MV-4-11 (cell line): ENCODE measurements at places on chromosomes 1 and 21.

- DNase-seq = no peak
Measured at GRCh38 chr1:47501069-47501468, 63.2 kb downstream of the FOXD2 start.

GRCh38 chr21:15051644-15052458, 12.9 kb downstream of the NRIP1 start:
- peak; percentile 33 for DNase-seq

- no peak for DNase-seq
Measured at GRCh38 chr1:63054184-63054583, 268.2 kb upstream of the FOXD3 start.

DNA sequence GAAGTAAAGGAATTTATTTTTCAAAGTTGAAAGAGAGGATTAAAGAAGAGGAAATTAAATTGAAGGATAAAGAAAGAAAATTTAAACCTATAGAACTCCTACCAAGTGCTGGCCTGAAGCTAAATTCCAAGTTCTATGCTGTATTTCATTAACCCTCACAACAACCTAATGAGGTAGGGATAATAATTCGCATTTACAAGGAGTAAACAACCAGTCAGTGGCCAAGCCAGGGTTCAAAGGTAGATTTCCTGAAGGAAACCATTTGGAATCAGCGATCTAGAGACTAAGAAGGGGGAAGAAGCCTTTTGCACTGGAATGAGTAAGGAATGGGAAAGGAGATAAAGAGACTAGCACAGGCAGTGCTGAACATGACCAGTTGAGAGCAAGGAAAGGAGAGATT, 265.8 kb upstream of the ST6GALNAC5 start:
- no peak for DNase-seq

DNA sequence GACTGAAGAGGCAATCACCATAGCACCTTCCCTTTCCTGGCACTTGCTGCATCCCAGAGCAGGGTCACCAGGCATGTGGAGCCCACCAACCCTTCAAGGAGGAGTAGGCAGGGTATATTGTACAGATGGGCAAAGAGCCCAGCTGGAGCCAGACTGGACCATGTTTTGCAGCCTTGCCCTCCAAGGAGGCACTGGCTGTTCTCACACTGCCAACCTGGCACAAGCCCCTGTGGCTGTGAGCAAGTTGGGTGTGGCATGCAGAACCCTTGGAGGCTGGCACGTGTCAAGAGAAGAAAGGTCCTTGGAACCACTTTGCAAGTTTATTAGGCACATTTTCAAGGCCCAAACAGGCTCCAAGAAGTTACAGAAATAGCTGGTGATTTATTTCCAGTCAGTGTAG, 146.4 kb downstream of the FOXD2 start:
- no peak for DNase-seq

GRCh38 chr1:207499573-207499972, 3.6 kb downstream of the CR1 start:
- DNase-seq = peak; percentile 54

DNA sequence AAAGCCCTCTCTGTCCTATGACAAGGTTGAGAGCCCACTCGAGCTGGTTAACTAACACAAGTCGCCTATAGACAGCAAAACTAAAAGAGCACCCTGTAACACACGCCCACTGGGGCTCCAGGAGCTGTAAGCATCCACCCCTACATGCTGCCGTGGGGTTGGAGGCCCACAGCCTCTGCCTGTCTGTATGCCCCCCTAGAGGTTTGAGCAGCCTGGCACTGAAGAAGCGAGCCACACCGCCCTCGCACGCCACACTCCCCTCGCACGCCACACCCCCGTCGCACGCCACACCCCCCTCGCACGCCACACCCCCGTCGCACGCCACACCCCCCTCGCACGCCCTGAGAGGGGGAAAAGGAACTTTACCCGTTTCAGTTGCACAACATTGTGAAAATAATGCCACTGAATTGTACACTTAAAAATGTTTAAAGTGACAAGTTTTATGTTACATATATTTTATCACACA, 13.2 kb upstream of the HMGCL start:
- DNase-seq = peak; percentile 58

DNA sequence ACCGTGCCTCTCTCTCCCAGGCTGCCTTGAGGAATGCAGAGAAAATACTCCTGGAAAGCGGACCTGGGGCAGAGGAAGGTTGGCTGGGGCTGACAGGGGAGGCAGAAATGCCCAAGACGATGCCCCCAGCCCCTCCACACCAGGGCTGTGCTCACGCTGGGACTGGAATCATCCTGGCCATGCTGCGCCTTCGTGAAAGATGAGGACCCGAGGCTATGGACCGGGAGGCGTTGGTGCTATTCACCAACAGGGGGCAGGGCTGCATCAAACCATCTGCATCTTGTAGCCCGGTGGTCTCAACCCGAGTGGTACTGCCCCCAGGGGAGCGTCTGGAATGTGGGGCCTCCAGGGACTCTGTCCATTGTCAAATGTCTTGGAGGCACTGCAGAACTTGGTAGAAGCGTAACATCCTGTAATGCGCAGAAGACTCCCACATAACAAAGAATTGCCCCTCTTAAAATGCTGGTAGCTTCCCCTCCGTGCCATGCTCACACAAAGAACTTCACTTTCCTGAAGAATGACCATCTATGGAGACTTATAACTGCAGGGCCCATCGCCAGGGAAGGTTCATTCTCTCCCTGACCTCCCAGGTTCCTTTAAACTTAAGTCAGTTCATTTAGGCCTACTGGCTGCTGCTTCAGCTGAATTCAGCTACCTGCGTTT, 251.2 kb downstream of the RRAGC start:
- DNase-seq = no peak

GRCh38 chr1:226454349-226454748, 46.5 kb upstream of the PARP1 start:
- no peak for DNase-seq

- DNase-seq = no peak
Measured at GRCh38 chr1:114468047-114468446, 43.0 kb downstream of the TRIM33 start.

- DNase-seq = no peak
Measured at GRCh38 chr1:171793636-171794035, 12.2 kb downstream of the METTL13 start.

- DNase-seq = no peak
Measured at GRCh38 chr21:41160036-41160435, 7.9 kb upstream of the BACE2 start.

- no peak for DNase-seq
Measured at GRCh38 chr1:84621553-84621952, 47.3 kb upstream of the CTBS start.

DNA sequence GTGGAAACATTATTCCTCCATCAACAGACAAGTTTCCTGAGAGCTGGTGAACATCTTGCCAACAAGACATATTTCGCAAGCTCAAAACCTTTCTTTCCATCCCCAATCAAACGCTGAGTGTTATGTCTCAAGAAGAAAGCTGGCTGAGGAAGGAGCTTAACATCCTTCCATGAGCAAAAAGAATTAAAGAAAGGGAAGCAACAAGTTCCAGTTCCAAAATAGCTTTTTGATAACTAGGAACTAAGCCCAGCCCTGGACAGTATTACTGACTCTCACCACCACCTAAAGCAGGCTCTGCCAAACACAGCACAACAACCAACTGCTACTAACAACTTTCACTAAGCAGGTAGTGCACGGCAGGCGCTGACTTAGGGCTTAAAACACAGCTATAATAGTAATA, 50.2 kb downstream of the CAPZB start:
- DNase-seq = peak; percentile 91

GRCh38 chr1:67138813-67139499, 4.2 kb upstream of the C1orf141 start:
- no peak for DNase-seq
